ENCODE measurements at places on chromosomes 13 and 19. TPM values are rescaled to one million over a fixed set of nuclear protein-coding genes. Genes with fewer than 3 reads are reported as not detected.

DNA sequence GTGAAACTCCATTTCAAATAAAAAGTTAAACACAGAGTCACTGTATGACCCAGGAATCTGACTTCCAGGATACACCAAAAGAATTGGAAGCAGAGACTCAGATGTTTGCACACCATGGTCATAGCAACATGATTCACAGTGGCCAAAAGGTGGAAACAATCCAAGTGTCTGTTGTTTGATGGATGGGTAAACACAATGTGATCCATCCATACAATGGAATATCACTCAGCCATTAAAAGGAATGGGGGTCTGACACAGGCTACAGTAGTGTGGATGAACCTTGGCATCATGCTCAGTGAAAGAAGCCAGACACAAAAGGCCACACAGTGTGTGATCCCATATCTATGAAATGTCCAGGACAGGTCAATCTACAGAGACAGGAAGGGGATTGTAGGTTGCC, 174.3 kb downstream of the PTPRS start:
- no peak for DNase-seq

- no peak for DNase-seq
Observed at GRCh38 chr13:108968566-108968965, 339.2 kb downstream of the MYO16 start.

The SBK2 gene
- not detected for total RNA-seq

The GAPDHS gene
- total RNA-seq = not detected

GRCh38 chr19:9039728-9040127, 29.5 kb upstream of the MUC16 start:
- no peak for DNase-seq

DNA sequence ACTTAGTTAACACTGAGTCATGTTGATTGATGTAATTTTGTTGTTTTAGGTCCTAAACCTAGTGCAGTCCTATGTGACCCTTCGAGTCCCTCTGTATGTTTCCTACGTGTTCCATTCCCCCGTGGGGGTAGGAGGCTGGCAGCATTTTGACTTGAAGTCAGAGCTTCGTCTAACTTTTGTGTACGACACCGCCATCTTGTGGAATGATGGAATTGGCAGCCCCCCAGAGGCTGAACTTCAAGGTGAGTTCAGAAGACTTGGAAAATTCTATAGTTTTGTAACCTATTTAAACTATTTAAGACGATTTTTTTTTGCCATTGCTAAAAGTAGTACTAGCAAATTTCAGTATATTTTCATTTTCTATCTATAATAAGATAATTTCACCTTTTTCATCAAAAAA, 117.9 kb downstream of the STOML3 start:
- DNase-seq = no peak

GRCh38 chr19:49339301-49340068, 4.3 kb downstream of the CD37 start:
- no peak for DNase-seq

The SSC5D gene
- 0.39 TPM for total RNA-seq

The ZNF177 gene
- total RNA-seq = 0.41 TPM

DNA sequence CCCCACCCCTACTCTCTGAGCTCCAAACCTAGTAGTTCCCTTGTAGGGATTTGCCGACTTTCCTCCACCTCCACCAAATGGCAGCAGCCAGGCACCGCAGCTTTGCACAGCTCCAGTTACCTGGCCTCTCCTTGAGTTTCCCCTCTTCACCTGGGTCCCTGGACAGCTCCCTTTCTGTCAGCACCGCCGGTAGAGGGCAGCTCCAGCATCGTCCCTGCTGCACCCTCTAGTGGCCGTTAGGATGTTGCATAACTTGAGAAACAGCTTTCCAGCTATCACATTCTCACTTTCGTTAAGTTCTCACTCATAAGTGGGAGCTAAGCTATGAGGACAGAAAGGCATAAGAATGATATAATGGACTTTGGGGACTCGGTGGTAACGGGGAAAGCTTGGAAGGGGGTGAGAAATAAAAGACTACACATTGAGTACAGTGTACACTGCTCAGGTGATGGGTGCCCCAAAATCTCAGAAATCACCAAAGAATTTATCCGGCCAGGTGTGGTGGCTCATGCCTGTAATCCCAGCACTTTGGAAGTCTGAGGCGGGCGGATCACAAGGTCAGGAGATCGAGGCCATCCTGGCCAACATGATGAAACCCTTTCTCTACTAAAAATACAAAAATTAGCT, 60.4 kb upstream of the OLFM4 start:
- DNase-seq = no peak

The DCT gene
- 0.34 TPM for total RNA-seq

DNA sequence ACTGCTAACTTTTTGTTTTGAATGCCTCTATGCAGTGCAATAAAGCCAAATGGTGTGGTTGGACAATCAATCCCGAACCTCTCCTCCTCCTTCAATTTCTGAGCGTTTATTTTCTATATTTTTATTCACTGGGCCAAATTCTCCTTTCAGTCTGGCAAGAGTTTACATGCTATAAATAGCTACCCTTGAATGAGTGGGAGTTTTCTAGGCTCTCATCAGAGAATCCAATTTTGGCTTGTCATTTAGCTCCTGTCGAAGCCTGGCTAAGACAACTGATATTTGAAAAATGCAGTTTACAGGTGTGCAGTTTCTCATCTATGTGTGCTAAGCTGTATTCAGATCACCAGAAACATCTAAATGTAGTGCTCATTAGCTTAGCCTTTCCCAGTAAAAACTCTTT, 61.8 kb downstream of the OLFM4 start:
- no peak for DNase-seq

DNA sequence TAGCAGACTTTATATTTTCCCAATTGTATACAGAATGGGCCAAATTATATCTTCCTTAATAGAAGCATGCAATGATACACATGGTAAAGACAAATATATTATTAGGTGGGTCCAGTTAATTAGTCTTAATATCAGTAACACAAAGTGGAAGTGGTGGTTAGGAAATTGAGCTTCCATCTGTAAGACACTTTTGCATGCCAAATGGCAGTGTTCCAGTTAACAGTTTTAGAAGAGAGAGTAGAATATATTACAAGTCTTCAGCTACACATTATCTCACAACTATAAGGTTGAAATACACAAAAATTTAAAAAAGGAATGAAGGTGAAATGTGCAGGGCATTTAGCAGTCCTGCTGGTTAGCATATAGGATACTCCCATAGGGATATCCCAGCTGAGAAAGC, 536.5 kb downstream of the PCDH9 start:
- no peak for DNase-seq

The RDH8 gene
- not detected for total RNA-seq

DNA sequence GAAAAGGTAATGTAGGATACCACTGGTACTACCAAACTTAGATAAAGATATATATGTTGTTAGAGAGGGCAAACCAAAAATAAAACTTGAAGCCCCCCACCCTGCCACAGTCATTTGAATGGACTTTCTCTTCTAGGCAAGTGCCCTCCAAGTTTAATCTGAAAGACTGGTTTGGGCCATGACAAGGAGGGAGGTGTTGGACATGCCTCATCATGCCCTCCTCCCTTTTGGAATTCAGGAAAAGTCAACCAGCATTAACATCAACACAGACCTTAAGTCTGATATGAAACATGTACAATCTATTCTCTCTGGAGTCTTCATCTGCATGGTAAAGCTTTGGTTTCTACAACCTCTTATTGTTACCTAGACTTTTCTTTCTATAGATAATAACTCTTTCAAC, 46.3 kb upstream of the GPR12 start:
- no peak for DNase-seq

DNA sequence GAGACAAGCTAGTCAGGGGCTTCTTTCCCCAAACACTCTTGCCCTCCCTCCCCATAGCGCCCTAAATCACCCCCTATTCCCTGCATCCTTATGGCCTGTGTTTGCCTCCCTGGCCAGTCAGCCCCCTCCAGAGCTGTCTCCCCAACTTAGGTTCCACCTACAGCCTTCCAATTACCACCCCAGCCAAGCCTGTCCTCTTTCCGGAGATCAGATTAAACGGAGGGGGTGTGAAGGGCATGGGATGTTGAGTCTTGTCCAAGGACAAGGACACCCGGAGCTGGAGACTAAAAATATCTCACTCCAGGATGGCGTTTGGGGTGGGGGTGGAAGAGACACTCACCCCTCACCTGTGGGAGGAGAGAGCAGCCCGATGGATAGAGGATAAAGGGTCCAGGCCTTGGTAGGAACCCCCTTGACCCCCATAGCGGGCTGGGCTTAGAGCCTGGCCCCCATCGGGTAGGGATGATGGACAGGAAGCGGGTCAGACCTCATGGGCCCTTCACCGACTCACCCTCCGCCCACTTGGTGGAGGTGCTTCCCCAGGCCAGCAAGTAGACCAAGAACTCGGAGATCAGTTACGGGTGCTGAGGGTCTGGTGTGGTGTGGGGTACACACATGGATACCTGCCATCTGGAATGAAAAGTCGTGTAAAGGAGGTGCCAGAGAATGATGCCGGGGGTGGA, 6.0 kb downstream of the ZNF865 start:
- DNase-seq = no peak

DNA sequence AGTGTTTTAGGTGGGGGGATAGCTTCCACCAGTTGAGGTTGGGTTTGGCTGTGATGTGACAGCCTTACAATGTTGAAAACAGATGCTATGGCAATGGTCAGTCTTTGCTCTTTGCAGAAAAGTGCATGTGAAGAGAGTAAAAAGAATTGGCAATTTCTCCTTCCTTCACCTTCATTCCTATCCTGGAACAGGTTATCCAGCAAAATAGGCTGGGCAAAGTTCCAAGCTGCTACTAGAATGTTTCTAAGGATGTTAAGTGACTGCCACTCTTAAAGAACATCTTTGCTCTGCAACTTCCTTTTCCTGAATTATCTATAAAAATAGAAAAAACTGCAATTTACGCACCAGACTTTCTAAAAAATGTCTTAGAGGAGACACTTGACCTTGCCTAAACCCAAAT, 50.1 kb upstream of the MYCBP2 start:
- DNase-seq = no peak

DNA sequence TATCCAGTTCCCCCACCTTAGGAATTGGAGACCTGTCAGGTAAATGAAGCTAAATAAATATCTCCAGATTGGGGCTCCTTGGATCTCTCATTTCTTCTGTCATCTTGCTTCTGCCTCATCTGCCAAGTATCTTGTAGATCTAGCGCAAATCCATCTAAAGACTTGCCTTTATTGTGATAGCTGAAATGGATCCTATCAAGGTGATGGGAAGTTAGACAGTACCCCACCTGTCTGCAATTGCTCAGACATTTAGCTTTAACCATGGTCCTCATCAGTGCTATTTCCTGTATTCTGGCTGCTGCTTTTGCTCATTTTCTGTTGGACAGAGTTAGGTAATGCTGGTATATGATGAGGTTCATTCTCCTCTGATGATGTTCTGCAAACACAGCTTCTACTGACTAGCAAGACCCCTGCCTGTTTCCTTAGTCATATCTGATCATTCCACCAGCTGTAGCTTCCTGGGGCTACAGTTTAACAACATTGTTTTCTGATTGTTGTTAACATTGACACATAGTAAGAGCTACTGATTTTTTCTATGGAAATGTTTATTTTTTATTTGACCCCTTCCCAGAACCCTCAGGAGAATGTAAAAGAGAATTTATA, 340.0 kb downstream of the DCT start:
- DNase-seq = no peak

- peak; percentile 88 for DNase-seq
Observed at GRCh38 chr19:58575183-58576041, 2.3 kb upstream of the MZF1 start.

DNA sequence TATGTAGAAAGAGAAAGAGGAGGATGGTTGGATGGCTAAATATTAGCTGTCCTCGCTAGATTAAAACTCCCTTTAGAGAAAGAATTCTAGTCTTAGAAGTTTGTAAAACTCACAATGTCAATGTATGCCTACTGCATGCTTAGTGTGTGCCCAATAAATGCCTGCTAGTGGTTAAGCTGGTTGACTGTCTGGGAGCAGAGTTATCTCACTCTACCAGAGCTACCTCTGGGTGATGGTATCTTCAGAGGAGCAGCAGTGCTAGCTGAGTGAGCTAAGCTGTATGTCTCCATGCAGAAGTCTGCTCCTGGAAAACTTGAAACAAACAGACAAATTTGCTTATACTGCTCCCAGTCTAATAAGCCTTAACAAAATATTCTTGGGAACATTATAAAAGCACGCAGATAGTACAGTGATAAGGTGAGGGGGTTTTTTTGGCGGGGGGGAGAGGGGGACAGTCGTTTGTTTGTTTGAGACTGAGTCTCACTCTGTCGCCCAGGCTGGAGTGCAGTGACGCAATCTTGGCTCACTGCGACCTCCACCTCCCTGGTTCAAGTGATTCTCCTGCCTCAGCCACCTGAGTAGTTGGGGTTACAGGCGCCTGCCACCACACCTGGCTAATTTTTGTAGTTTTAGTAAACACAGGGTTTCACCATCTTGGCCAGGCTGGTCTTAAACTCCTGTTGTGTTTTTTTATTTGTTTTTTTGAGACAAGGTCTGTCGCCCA, 202.8 kb upstream of the TSC22D1 start:
- DNase-seq = no peak

The METTL21C gene
- total RNA-seq = not detected

GRCh38 chr19:49642492-49643035, 555 bp downstream of the SCAF1 start:
- no peak for DNase-seq

GRCh38 chr13:71714802-71715375, 152.1 kb downstream of the DACH1 start:
- DNase-seq = no peak

The CGB8 gene
- not detected for total RNA-seq

The EXOC3L2 gene
- not detected for total RNA-seq

The KCNRG gene
- 0.31 TPM for total RNA-seq

DNA sequence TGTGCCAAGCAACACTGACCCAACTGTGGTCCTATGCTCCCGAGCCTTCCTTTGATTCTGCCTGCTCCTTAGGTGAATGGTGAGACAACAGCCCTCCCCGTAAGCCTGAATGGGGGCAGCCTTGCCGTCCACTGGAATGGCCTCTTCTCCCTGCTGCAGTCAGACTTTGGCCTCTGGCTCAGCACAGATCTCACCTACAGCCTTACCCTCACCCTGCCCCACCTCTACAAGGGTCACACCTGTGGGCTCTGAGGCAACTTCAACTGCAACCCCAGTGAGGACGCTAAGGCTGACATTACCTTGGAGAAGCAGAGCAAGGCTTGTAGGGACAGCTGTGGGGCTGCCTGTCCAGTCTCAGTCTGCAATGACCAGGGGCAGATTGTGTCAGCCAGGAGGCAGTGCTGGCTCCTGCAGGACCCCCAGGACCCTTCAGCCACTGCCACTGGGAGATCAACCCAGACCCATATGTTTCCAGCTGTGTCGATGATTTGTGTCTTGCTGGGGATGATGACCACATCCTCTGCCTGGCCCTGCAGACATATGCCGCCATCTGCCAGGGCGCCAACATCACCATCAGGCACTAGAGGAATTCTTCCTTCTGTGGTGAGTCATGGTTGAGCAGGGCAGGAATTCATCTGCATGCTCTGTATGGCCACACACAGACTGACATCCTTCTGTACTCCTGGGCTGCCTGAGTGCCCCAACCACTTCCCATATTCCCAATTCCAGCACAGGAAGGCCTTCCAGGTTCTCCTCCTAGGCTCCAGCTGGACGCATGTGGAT, 27.3 kb upstream of the FXYD3 start:
- DNase-seq = no peak

- no peak for DNase-seq
Observed at GRCh38 chr13:49683489-49683888, 7.8 kb downstream of the EBPL start.

- DNase-seq = no peak
Observed at GRCh38 chr13:23899555-23899954, 2.3 kb upstream of the C1QTNF9B start.

GRCh38 chr13:92500192-92500591, 726.4 kb upstream of the GPC6 start:
- DNase-seq = no peak
